ENCODE measurements at places on chromosomes 12 and 14.

DNA sequence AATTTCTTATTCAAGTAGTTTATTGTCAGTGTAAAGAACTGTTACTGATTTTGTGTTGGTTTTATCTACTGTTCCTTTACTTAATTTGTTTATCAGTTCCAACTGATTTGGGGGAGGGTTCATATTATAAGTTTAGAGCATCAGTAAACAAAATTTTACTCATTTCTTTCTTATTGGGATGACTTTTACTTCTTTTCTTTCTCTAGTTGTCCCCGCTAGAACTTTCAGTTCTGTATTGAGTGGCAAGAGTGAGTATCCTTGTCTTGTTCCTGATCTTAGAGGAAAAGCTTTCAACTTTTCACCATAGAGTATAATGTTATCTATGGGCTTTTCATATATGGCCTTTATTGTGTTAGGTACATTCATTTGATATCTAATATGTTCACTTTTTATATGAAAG lies 584.1 kb downstream of the LRFN5 start:
- no peak for DNase-seq

DNA sequence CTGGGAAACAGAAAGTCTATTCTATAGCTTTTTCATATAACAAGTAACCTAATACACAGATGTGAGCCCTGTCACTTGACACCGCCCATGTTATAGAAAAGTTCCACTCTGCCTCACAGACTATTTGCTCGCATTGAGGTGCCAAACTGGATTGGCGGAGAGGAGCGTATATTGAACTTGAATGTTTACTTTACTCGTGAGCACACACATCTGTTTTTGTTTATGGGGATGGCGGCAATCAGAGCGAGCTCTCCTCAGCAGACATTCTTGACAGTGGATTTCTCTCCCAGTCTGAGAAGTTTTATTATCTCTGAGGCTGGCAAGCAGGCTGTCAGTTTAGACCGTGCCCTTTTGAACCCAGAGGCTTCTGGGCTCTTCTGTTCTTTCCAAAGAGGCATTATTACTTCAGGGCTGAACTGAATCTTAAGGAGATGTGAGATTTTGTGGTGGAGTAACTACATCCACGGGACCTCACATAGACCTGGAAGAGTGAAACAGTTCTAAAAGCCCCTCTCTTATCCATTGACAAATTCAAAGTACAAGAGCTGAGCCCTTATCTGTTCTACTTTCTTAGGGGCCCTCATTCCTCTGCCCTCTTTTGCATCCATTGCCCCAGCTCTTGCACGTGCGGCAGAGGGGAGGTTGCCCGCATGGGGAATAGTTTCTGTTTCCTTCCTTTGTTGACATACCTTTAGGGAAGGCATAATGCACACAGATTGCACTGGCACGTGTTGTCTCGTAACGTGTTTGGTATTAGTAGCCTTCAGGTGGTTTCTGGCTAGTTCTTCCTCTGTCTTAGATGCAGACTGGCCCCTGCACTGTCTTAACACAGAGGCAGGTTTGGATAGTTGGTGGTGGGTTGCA lies 68.2 kb downstream of the DRAM1 start:
- DNase-seq: no peak

DNA sequence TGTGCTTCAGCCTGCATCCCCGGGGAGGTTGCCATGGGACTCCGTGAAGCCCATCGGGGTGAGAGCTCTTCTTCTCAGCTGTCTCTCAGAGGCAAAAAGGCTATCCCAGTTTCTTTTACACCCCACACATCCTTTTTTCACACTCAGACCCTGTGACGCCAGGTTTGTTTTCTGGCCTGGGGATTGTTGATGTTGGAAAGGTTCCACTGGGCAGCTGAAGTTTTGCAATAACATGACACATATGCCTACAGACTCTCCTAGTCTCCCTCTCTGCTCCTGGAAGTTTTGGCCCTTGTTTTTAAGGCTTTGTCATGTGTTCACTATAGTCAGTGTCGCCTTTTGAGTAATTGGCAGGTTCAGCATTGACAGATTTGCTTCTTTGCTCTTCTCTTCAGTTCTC lies 118.6 kb downstream of the SMOC1 start:
- DNase-seq: no peak

DNA sequence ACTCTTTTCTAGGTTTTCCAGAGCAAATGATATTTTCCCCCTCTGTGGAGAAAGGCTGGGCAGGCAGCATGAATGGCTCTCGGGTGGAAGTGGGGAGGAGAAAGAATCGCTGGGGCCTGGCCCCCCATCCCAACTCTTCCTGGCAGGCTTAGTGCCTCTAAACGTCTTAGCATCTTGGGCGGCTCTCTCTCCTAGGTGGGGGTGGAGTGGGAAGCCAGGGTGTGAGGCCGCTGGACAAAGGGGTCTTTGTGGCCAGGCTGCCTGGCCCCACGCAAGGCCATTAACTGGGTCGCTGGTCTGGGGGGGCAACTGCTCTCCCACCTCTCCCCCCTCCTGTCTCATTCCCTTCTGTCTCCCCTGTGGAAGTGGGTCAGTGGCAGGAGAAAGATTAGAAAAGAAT lies 4.7 kb downstream of the LRP1-AS start:
- no peak for DNase-seq

DNA sequence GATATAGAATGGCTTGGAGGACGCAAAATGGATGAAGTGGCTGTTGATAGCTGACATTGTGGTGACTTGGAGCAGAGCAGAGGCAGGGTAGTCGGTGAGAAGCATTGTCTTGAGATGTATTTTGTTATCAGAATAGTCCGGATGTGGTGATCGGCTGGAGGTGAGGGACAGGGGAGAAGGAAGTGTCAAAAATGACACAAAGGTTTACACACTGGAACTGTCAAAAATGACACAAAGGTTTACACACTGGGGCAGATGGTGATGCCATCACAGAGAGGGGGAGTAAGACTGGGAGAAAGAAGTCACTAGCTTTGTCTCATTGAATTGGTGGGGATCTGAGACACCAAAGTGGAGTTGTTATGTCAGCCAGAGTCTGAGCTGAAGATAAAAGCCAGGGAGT lies 30.1 kb downstream of the CDKL1 start:
- no peak for DNase-seq

DNA sequence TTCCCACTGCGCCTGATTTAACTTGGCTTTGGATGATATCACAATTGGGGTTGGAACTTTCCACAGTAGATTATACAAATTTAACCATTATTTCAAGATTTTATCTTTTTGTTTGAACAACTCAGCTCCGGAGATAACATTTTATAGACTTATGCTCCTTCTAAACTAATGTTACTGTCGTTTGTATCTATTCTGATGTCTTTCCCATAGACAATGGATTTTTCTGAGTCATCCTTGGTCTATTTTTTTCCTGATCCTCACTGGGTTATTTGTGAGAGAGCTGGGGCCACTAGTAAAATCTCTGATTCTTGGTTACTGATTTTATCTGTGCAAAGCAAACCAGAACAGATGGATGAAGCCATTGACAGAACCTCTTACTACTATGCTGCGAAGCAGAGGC lies 175.1 kb downstream of the SLC38A4 start:
- DNase-seq: no peak

DNA sequence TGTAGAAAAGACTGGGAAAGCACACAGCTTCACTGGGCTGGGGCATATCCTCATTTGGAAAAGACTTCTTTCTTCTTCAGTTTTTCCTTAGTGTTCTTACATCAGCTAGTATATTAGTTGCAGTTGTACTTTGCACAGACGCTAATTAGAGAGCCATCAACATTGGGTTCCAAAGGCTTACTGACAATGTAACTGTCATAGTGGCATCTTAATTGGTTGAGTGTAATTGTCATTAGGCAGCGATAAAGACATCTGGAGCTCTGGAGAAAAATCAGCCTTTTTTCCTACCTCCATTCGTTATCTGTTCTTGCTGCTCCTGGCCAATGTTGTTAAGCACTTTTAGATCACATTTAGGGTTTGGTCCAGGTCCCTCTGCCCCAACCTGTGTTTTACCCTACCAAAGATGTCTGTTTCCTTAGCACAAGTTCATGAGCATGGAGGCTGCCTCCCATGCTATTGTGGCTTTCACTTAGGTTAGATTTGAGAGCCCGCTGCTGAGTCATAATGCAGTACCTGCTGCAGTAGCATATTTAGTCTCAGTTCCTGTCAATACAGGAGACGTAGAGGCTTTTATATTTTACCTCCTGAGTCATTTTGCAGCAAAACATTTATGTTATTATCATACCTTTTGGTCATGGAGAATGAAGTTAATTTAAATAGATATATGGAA lies 49.2 kb downstream of the FBXW8 start:
- DNase-seq: peak; percentile 66

DNA sequence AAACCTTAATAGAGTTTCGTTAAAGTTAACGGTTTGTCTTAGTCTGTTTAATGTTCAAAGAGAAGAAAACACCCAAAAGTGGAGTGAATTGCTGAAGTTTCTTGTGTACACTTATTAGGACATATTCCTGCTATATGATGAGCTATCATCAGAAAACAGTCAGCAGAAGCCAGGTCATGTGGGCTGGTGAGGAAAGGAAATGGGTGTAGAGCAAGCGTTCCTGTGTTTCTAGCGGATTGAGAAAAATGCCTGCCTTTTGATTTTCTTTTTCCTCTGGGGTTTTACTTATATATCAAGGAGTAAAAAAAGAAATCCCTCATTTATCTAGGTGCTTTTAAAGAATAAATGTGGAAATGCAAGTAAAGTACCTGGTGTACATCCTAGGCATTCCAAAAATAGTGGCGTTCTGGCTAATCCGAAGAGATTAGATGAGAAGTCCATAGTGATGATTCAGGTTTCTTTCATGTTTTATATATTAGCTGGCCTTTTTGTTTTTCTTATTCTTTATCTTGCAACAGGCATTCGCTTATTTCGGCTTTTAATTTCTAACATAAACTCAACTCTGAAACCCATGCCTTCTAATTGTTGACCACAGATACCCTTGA lies 50.7 kb downstream of the FLRT2 start:
- no peak for DNase-seq

GRCh38 chr12:52079576-52080402 lies at the start of gene SMIM41:
Gene SMIM41 (plus strand): TSS chr12:52079704. CDS start chr12:52079780, 76 bp downstream.
- no peak for DNase-seq
